Lung microvascular endothelial cell (primary cell): ENCODE measurements at places on chromosomes 6 and 20. TPM values are rescaled to one million over a fixed set of nuclear protein-coding genes. Genes with fewer than 3 reads are reported as not detected.

ECT2L gene
- total RNA-seq: under 0.01 TPM in 1 of 2 replicates, not detected in the other

DNPH1 gene
- 26.8 and 50.3 TPM in 2 replicates for total RNA-seq

RAET1G gene
- 0.20 and 0.22 TPM in 2 replicates for total RNA-seq

ADGB gene
- not detected in 2 replicates for total RNA-seq

EYS gene
- total RNA-seq: under 0.01 TPM in 1 of 2 replicates, not detected in the other

SCUBE3 gene
- total RNA-seq: 0.60 and 0.87 TPM in 2 replicates

TMEM74B gene
- total RNA-seq: under 0.01 and 0.44 TPM in 2 replicates

SDHAF4 gene
- total RNA-seq: 3.9 and 4.6 TPM in 2 replicates

RIPOR2 gene
- under 0.01 TPM in 2 replicates for total RNA-seq

C2 gene
- under 0.01 TPM in 1 of 2 replicates, not detected in the other for total RNA-seq

PRSS16 gene
- total RNA-seq: 0.22 TPM in 1 of 2 replicates, not detected in the other

OPN5 gene
- total RNA-seq: not detected in 2 replicates

MARCKS gene
- total RNA-seq: 187 and 258 TPM in 2 replicates

ISM1 gene
- total RNA-seq: under 0.01 TPM in 1 of 2 replicates, not detected in the other

IL17F gene
- total RNA-seq: not detected in 2 replicates

ELOVL5 gene
- 62.3 and 67.6 TPM in 2 replicates for total RNA-seq

OLIG3 gene
- not detected in 2 replicates for total RNA-seq

NOX3 gene
- not detected in 2 replicates for total RNA-seq

C6orf15 gene
- not detected in 2 replicates for total RNA-seq

PRRC2A gene
- 19.4 and 27.2 TPM in 2 replicates for total RNA-seq

CCN2 gene
- 191 and 265 TPM in 2 replicates for total RNA-seq

RIMS4 gene
- total RNA-seq: under 0.01 TPM in 1 of 2 replicates, not detected in the other

CASS4 gene
- under 0.01 and 1.2 TPM in 2 replicates for total RNA-seq

CDH26 gene
- 0.22 and 0.40 TPM in 2 replicates for total RNA-seq

PTGIS gene
- total RNA-seq: 0.20 and 0.44 TPM in 2 replicates

IER3 gene
- total RNA-seq: 72.6 and 148 TPM in 2 replicates

GSTA1 gene
- not detected in 2 replicates for total RNA-seq

DLGAP4 gene
- 9.2 and 15.9 TPM in 2 replicates for total RNA-seq

TDRD6 gene
- total RNA-seq: under 0.01 TPM in 1 of 2 replicates, not detected in the other

SDC4 gene
- 31.8 and 65.1 TPM in 2 replicates for total RNA-seq

NKX2-2 gene
- total RNA-seq: not detected in 2 replicates

PERP gene
- total RNA-seq: 21.6 and 24.0 TPM in 2 replicates

ADGRF4 gene
- not detected in 2 replicates for total RNA-seq

PCK1 gene
- total RNA-seq: not detected in 2 replicates

COL11A2 gene
- total RNA-seq: under 0.01 and 0.20 TPM in 2 replicates
